ENCODE measurements at places on chromosomes 1 and 21. TPM values are rescaled to one million over a fixed set of nuclear protein-coding genes. Genes with fewer than 3 reads are reported as not detected.

LHX8 gene
- total RNA-seq = not detected

GBP6 gene
- not detected for total RNA-seq

ZNF672 gene
- total RNA-seq = 22.8 TPM

ZMYM4 gene
- total RNA-seq = 41.0 TPM

OR2AK2 gene
- not detected for total RNA-seq

LCE6A gene
- not detected for total RNA-seq

RGS13 gene
- 0.19 TPM for total RNA-seq

DRAXIN gene
- total RNA-seq = not detected

Measured in subcutaneous adipose tissue (tissue), 4 donors.